ENCODE measurements at places on chromosomes 3 and 15.

DNA sequence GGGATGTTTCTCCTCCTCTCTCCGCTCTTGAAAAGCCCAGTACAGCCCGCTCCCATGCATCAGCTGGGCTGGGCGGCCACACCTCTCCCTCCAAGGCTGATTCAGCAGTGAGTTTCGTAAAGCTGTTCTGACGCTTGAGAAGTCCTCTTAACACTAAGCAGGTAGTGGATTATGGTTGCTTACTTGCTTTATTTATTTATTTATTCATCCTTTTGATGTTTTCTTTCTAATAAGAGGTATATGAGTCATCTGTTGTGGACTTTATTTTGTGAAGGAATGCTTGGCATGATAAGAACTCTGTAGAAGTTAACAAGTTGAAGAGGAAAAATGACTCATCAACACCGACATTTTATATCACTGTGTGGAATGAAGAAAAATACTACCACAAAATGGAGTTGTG, 285.0 kb downstream of the SQOR start:
- no peak for DNase-seq

- DNase-seq: no peak
These were observed 110.9 kb downstream of the MYRIP start for GRCh38 chr3:39920271-39920670.

- DNase-seq: no peak
These were observed 98.0 kb downstream of the KCNAB1 start for GRCh38 chr3:156218353-156218744.

- DNase-seq: no peak
These were observed 66.4 kb downstream of the TCF12 start for GRCh38 chr15:56984681-56985481.

DNA sequence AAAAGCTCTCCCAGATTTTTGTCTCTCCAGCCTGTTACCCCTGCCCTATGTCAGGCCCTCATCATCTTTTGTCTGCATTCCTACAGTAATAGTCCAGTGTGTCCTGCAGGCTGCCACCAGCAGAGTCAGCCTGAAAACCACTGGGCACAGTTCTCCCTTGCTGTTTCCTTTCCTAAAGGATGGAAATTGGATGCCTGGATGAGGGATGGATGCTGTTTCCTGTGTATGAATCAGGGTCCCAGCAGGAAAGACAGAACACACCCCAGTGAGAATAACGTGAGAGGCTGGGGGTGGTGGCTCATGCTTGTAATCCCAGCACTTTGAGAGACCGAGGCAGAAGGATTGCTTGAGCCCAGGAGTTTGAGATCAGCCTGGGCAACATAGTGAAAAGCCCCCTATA, 3.3 kb upstream of the SNX33 start:
- DNase-seq: no peak

- no peak for DNase-seq
These were observed 218.9 kb downstream of the PLOD2 start for GRCh38 chr3:145942052-145942451.

- DNase-seq: no peak
These were observed 10.4 kb upstream of the NMB start for GRCh38 chr15:84668221-84668982.

DNA sequence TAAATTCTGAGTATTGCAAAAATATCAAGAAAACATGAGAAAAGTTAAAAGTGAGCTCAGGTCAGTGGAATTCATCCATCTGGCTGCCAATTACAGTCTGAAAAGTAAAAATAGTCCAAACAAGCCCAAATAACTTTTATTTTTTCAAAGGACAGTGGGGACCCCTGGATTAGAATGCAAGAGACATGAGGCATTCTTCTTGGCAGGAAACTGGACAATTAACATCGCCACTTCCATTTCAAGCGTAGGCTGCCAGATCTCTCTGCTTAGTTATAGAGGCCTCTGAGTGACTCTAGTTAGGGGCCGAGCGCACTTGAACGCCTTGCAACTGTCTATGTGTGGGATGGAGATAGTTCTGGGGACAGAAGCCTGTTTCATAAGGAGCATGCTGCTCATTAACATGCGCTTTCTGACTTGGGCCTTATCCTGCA, 189.1 kb downstream of the GHSR start:
- DNase-seq: no peak

GRCh38 chr15:29854413-29854812, 32.1 kb upstream of the TJP1 start:
- DNase-seq: no peak

DNA sequence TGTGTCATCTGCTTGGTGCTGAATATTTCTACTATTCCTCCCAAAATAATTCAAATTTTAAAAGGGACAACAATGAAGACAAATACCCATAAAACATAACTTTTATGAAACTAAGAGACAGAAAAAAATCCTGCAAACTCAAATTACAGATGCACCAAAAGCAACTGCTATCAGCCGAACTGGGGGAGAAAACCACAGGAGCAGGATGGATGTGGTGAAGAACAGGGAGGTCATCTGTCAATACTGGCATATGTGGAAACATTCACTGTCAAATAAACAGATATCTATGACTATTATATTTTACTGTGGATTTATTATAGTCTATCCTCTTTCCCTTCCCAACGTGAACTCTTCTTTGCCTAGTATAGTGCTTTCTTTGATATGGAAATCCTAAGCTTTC, 53.3 kb upstream of the CPOX start:
- DNase-seq: no peak

GRCh38 chr3:121998030-121998580, 23.9 kb downstream of the ILDR1 start:
- DNase-seq: no peak

DNA sequence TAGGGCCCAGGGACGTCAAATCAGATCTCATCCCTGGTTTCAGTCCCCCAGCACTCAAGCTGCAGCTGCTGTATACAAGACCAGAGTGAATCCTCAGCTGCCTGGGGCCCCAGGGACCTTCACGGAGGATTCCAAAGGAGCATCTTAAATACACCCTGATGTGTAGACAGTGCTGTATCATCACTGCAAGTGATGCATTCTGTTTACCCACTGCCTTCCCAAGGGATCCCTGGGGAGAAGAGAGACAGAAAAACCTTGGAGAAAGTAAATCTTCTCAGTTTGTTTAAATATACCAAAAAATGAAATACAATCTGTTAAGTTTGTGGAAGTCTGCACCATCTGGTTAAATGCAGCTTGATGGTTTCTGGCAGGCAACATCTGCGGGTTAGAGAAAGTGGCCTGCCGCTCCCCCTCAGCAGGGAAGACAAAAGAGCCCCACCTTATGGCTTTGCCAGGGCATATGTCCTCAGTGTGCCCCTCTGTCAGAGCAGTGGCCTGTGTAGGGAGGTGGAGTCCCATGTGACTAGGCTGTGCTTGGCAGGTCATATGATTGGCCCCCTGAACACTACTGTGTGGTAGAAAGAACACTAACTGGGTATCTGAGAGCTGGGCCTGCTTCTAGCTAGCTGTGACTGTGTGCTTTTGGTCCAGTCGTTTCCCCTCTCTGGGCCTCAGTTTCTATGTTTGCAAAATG, 222.2 kb upstream of the TRIM42 start:
- DNase-seq: no peak

GRCh38 chr3:190504354-190505125, 9.3 kb upstream of the IL1RAP start:
- DNase-seq: no peak

DNA sequence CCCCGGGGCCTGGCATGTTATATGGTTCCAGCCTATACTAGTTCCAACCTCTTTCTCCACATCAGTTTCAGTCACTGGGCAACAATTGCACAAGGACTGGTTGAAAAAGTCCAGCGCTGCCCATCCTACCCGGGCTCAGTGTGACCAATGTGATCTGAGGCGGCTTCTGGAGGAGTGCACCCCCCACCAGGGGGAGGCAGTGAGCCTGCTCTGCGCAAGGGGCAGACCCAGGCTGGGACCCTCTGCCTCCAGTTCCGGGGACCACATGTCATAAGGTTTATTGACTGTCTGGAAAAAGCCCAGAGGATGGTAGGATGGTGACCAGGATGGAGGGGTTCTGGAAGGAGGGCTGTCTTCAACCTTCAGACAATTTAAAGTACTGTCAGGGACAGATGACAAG, 25.6 kb upstream of the NR2E3 start:
- no peak for DNase-seq

DNA sequence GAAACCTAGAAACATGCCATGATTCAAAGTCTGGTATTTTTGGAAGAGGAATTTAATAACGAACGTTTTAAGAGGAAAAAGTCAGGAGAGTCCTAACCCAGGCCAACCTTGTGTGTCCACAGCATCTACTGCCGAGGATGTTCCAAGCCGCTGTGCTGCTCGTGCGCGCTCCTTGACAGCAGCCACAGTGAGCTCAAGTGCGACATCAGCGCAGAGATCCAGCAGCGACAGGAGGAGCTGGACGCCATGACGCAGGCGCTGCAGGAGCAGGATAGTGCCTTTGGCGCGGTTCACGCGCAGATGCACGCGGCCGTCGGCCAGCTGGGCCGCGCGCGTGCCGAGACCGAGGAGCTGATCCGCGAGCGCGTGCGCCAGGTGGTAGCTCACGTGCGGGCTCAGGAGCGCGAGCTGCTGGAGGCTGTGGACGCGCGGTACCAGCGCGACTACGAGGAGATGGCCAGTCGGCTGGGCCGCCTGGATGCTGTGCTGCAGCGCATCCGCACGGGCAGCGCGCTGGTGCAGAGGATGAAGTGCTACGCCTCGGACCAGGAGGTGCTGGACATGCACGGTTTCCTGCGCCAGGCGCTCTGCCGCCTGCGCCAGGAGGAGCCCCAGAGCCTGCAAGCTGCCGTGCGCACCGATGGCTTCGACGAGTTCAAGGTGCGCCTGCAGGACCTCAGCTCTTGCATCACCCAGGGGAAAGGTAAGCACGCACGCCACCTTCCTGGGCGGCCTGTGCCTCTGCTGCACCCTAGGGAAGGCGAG, 28.4 kb downstream of the PML start:
- no peak for DNase-seq

GRCh38 chr3:109195815-109196214, 59.3 kb downstream of the C3orf85 start:
- DNase-seq: no peak

- DNase-seq: peak; percentile 2
These were observed 42.8 kb upstream of the IQSEC1 start for GRCh38 chr3:13115991-13116390.

- no peak for DNase-seq
These were observed 41.6 kb upstream of the IL20RB start for GRCh38 chr3:136916223-136916622.

DNA sequence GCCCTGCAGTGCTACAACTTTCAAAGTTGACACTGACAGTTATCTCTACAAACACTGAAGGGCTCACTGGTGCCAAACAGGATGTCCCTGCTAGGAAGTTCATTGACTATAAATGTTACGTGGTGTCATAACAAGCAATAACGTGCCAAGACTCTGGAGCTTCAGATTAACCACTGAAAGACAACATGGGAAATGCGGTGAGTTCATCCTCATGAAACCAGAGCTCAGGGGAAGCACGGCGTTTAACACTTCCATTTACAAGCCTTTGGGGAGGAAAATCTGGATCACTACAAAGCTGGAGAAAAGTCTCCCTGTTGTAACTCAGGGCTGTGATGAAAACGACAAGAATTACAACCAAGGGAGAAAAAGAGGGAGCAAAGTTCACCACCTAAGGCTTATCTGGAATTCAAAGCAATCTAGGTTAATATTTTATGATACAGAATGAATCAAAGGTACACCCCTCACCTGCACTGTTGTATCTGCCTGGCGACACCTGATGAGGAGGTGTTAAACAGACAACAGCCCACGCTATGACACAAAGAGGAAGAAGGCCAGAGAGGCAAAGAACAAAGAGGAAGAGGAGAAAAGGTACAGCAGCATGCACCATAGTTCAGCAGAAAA, 27.0 kb downstream of the SHQ1 start:
- no peak for DNase-seq

DNA sequence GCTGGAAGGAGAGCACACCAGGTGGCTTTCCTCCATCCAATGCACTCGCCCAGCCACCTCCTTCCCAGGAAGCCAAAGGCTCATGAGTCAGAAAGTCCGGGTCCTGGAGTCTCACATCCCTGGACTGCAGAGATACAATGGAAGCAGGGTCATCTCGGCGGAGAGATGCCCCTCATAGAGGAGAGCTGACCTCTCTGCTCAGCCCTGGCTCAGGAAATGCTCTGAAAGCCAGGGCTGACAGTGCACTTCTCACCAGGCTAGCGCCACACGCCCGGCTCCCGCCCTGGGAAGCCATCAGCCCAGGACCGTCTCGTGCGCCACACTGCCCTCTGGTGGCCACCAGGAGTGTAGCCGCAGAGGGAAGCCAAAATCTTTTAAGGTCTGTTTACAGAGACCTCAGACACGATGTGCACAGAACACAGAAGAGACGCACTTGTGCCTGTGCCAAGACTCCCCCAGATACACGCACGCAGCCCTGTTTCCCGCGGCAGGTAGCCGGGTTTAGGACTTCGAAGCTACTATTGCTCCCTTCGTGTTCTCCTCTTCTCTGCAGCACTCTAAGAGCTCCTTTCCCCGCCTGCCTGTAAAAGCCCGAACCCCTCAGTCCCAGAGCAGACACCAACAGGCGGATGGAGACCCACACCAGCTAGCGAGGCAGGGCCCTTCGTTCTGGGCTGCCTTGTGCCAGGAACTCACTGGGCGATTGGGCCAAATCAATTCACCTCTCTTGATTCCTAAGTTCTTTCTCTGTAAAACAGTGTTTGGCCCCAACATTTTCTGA, 9.7 kb downstream of the NTRK3 start:
- peak; percentile 77 for DNase-seq

- DNase-seq: no peak
These were observed 31.3 kb downstream of the MGA start for GRCh38 chr15:41691471-41691870.

DNA sequence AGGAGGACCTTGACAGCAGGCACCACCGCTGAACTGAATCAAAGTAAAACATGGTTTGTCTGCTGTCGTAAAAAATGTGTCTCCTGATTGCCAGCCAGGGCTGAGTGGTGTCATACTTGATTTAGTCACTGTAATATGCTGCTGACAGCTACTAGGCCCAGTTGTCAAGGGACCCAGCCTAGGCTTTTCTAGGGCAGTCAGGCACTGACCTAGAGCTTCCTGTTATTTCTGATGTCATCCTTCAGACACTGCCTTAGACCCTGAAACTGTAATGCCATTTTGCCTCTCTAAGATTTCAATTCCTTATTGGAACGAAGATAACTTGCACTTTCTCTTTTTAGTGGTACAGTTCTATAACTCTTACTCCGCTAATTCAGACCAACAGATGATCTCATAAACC, 2.6 kb upstream of the MRPL3 start:
- DNase-seq: no peak

DNA sequence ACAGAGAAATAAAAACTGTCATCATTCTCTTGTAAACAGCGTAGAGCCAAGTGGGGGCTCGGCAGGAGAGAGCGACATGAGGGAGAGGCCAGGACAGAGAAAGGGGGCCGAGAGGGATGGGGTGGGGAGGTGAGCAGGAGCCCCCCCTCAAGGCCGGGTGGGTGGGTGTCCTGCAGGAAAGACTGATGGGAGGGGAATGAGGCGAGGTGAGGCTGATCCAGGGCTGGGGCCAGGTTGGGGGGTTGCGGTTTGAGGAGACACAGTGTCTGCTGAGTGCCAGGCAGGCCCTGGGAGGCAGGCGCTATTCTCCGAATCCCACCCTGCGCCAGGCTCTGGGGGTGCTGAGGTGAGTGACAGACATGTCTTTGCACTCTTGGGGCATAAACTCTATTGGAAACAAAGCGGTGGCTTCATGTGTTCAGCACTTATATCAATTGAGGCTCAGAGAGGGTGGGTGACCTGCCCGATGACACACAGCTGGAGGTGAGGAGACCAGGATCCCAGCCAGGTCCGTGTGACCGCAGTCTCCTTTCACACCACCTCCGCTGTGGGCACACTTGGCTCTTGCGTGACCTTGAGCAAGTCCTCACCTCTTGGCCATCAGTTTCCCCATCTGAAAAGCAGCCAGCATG, 19.6 kb upstream of the CSPG4 start:
- DNase-seq: no peak

Measured in activated CD4-positive, CD25-positive, alpha-beta regulatory T cell treated with anti-CD3 and anti-CD28 coated beads, Interleukin-2, amount 50 U/mL, for 72 hours (primary cell).